ENCODE measurements at places on chromosomes 16 and 17. TPM values are rescaled to one million over a fixed set of nuclear protein-coding genes. Genes with fewer than 3 reads are reported as not detected.

Gene RAB37
- total RNA-seq, result not detected

- no peak for DNase-seq
Measured at GRCh38 chr16:177394-177822, 928 bp downstream of the HBA1 start.

- no peak for DNase-seq
Measured at GRCh38 chr16:86814256-86814655, 235.9 kb downstream of the FOXL1 start.

- peak; percentile 71 for DNase-seq
Measured at GRCh38 chr17:30116661-30117551, at the start of gene NSRP1. NSRP1 (plus strand) TSS chr17:30116816; CDS start chr17:30116844, 28 bp downstream.
